ENCODE measurements at places on chromosomes 11 and 22.

- no peak for DNase-seq
Measured at GRCh38 chr22:37753746-37754145, 54.0 kb upstream of the GCAT start.

GRCh38 chr11:67504005-67504949 is 886 bp downstream of the PITPNM1 start:
- DNase-seq: no peak

DNA sequence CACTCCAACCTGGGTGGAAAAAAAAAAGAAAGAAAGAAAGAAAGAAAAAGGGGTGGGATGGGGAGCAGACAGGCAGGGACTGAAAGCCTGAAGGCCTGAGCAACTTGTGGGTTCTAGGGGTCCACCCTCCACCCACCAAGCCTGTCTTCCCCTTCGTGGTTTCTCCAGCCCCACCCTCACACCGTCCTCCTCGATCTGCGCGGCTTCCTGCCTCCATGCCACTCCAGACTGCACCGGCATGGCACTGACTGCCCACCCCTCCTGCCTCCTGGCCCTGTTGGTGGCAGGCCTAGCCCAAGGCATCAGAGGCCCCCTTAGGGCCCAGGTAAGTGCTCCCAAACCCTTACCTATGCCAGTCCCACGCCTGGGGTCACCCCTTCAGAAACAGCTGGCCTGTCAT is at the start of gene CTSW:
Gene CTSW, plus strand, starts transcription at position 221 of the 400 bp plus-strand sequence. Its CDS starts 18 bp downstream, at position 239.
- DNase-seq: no peak

DNA sequence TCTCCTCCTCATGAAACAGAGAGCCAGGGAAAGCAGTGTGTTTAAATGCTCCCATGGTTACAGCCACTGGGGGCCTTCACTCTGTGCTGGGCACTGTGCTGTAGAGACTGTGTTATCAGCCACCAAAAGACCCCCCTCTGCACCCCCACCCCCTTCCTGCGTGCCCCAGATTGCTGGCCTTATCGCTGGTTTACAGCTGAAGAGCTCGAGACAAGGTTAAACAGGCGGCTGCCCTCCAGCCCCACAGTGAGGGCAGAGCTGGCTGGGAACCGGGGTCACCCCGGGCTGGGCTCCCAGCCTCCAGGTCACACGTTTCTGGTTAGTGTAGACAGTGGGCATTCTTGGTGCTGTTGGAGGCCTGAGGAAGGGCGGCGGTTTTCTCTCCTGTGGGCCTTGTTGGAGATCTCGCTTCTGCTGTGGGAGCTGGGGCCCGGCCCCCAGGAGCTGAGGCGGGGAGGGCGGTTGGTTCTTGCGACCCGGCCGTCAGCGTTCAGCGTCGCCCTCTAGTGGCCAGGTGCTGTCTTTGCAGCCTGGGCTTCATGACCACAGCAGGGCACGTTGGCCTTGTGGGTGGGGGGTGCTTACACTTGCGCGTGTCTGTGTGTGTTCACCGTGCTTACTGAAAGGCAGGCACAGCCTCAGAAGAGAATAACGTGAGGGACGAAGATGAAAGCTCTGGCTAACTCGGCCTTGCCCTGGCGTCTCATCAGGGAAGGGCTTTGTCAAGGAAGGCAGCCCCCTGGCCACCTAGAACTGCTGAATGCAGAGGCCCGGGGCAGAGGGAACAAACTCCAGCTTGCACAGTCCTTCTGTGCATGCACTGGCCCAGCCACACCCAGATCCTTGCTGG is 40.8 kb downstream of the TBC1D22A start:
- DNase-seq: no peak
